Activated CD4-positive, alpha-beta T cell treated with anti-CD3 and anti-CD28 coated beads for 36 hours (primary cell): ENCODE measurements at places on chromosomes 11 and 22. TPM values are rescaled to one million over a fixed set of nuclear protein-coding genes. Genes with fewer than 3 reads are reported as not detected.

Gene PKP3
- 0.18 TPM for total RNA-seq

Gene UBE4A
- 50.7 TPM for total RNA-seq

Gene VPREB1
- total RNA-seq = not detected

Gene PANX1
- 9.8 TPM for total RNA-seq

Gene APOC3
- not detected for total RNA-seq

Gene OR5I1
- not detected for total RNA-seq

Gene ZBTB16
- total RNA-seq = 4.6 TPM

Gene CBX7
- 19.9 TPM for total RNA-seq
